ENCODE measurements at places on chromosomes 16 and 17.

DNA sequence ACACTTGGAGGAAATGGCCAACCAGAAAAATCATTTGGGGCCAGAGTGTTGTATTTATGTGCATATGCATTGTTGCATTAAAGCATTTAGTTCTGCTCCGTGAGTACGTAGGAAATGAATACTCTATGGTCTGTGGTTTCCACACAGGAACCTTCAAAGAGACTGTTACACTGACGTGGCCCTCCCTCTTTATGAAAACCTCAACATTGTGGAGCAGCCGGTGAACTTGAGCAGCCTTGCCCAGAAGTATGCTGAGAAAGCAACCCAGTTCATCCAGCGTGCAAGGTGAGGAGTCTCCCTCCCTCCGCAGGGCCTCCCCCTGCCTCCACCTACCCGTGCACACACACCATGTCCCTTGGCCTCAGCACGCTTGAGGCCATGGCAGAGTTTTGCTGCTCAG, 65.2 kb downstream of the ARSG start:
- no peak for DNase-seq

DNA sequence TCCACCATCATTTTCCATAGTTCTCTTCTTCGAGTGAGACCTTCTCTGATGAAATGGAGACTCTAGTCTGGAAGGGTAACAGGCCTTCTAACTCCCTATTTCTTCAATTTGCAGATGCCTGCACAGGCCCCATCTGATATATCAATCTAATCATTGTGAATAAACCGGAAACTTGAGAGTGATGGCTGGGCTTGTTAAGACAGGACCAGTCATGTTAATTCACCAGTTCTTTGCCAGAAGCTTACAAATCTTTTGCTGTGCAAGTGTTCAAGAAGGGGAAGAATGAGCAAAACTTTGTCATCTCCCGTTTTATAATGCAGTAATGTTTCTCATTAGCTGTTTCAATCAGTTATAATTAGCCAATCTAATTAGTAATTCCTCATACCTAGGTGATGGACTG, 1561.3 kb upstream of the GOT2 start:
- no peak for DNase-seq

DNA sequence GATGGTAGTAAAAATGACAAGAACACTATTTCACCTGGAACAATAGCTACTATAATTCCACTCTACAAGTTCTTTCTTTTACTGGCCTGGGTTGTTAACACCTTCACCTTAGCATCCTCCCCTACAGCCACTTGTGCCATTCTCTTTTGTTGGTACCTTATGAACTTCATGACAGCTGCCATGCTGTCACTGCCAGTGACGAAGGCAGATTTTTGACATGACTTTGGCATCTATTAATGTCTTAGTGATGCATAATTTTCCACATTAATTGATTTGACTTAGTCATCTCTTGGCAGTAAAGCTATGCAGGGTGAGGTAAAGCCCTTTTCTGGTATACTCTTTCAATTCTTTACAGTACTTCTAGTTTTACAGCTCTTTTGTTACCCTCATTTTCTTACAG, 207.9 kb downstream of the TANC2 start:
- no peak for DNase-seq

- DNase-seq: no peak
Observed at GRCh38 chr17:8121681-8122421, 2.1 kb downstream of the HES7 start.

DNA sequence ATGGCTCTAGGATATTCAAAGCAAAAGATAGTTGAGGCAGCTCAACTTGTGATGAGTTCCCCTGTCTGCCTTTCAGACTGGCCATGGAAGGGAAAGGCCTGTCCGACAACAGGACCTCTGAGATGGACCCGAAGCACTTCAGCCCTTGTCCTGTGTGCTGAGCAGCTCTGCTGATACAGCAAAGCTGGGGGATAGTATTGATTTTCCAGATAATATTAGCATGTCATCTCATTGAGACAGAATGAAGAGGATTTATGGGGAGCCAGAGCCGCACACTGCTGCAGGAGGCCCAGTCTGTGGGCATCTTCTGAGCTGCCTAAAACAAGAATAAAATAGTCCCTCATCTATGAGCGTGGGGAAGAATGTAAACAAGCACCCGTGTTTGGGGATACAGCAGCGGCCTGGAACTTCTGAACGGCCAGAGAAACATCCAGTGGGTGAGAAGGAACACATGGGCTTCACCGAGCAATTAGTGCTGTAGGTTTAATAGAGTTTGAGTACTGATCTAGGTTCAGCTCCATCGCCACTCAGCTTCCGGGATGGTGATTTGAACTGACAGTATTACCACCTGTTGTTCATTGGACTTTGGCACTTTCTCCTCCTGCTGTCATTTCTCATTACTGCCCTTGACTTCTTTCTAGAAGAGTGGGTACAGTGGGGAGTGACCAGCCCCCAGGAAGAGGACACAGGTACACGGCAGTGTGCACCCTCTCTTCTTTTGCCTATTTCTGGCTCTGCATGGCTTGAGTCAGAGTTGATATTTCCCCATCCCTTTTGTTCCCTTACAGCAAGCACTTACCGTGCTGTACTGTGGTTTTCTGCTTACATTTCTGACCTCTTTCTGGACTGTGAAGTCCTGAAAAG, 96.5 kb upstream of the TBX2 start:
- no peak for DNase-seq

- DNase-seq: no peak
Observed at GRCh38 chr17:82767041-82767754, 15.3 kb downstream of the TBCD start.

GRCh38 chr17:47967607-47968252, 3.2 kb upstream of the CDK5RAP3 start:
- DNase-seq: no peak

GRCh38 chr16:28062847-28063521, 530 bp downstream of the GSG1L start:
- DNase-seq: no peak

DNA sequence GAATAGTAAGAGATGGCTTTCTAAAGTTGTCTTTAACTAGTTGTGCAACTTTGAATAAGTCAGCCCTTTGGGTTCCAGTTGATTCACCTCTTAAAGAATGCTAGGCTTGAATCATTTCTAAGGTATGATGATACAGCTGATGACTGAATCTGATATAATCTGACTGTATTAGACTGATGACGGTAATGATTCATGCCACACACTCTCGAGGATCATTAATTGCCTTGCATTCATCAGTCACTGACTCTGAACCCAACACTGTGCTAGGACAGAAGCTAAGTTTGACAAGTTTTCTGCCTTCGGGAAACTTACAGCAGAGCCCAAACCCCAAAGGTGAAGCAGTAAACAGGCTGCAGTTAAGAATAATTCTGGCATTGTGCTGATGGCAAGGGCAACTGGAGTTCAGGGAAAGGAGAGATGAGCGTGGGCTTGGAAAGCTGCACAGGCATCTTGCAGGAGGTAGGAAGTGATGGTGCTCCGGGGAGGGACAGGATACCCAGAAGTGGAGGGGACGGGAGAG, 25.8 kb downstream of the ASIC2 start:
- no peak for DNase-seq

- DNase-seq: no peak
Observed at GRCh38 chr16:86965840-86966550, 351.2 kb downstream of the C16orf95 start.

GRCh38 chr17:65711671-65712276, 150.3 kb upstream of the AXIN2 start:
- no peak for DNase-seq

GRCh38 chr17:57021226-57021940, 43.5 kb downstream of the SCPEP1 start:
- no peak for DNase-seq

DNA sequence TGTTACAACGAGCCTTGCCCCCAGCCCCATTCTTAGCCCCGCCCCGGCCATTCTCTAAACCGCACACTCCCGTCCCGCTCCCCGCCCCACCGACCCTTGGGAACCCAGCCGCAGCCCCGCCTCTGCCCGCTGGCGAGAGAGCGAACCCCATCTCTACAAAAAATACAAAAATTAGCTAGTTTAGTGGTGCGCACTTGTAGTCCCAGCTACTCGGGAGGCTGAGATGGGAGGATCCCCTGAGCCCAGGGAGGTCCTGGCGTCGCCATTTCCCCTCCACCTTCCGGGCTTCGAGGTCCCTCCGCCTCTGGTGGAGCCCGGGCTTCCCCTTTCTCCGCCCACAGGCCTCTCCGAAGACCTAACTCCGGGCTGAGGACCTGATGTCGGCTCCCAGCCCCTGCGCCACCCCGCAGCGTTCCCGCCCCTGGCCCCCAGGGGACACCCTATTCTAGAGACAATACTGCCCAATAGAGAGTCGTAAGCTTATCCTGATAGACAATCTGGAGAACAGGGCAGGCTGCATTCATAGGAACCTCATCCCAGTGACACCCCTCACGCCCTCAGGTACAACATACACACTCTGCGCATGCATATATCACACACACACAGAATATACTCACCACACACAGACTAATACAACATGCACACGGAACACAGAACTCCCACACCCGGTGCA, 480 bp upstream of the PROCA1 start:
- DNase-seq: no peak

DNA sequence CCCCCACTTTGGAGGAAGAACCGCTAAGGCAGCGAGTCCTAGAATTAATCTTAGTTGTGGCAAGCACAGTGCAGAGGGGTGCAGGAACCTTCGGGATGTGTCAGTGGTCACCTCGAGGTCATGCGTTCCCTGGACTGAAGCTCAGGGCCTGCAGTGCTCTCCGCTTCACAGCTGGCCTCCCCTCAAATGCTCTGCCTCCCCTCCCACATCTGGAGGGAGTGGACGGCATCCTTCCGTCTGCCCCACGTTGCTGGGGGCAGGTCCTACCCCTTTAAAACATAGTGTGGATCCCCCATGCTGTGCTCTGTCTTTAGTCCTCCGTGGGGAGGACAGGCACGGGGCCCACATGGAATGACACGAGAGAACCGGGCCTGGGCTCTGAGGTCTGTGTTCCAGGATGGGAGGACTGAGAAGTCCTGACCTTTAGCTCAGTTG, 99.5 kb upstream of the CDC42EP4 start:
- DNase-seq: no peak

- DNase-seq: no peak
Observed at GRCh38 chr16:89317729-89318429, 100.4 kb downstream of the ZNF778 start.

DNA sequence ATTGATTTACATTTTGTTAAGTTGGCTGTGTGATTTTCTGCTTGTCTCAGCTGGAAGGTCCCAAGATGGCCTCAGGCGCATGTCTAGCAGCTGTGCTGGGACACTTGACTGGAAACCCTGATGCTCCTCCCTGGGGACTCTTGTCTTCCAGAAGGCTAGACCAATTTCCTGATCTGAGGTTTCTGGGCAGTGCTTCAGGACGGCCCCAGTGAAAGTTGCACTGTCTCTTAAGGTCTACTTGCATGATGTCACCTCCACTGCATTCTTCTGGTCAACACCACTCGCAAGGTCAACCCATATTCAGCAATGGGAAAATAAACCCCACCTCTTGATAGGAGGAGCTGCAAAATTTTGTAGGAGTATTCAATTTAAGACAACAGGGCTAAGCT, 116.0 kb downstream of the SALL1 start:
- DNase-seq: no peak

GRCh38 chr17:9150446-9151090, 129.3 kb downstream of the NTN1 start:
- no peak for DNase-seq

GRCh38 chr16:10405386-10405939, 19.6 kb downstream of the ATF7IP2 start:
- DNase-seq: no peak

DNA sequence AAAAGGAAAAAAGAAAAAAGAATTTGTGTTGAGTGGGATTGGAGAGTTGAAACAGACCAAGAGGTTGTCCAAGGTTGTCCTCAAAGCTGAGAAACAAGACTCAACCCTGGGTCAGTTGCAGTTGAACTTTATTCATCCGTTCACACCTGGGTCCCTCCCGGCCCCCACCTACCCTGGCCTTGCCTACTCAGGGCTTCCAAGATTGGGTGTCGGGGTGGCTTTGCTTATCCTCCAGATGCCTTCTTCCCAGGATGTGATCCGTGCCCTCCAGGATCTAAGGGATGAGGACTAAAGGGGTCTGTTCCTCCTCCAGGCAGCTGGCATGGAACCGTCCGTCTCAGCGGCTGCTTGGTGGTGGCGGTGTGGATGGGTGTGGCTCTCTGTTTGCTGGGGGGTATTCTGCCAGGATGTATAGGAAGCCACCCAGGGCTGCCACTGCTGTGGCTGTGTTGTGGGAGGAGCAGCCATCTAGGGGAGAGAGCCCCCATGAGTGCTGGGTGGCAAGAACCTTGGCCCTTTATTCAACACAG, 10.3 kb upstream of the NAGPA start:
- no peak for DNase-seq

DNA sequence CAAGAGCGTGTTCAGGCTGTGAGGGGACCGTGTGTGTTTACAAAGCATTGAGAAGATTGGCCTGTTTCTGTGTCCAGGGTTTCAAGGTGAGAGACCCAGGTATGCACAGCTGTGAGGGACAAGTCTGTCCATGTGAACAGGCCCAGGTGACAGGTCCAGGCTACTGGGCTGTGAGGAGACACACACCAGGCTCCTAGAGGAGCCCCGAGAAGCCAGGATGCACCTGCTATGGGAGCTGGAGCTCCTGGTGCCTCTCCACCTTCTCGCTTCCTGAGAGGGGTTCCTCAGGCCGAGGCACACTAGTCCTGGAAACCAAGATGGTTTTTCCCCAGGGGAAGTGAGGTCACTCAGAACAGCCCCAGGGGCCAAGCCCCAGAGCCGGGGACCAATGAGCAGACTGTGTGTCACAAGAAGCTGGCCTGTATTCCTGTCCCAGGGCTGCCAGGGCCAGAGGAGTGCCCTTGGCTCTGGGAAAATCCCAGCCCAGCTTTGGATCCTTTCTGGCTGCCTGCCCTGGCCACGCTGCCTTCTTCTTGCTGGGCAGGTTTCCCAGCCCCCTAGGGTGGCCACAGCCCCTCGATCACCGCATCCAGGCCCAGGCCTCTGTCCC, 153.4 kb upstream of the PLCG2 start:
- DNase-seq: no peak

- no peak for DNase-seq
Observed at GRCh38 chr17:73232587-73233373, 28.9 kb downstream of the CPSF4L start.

DNA sequence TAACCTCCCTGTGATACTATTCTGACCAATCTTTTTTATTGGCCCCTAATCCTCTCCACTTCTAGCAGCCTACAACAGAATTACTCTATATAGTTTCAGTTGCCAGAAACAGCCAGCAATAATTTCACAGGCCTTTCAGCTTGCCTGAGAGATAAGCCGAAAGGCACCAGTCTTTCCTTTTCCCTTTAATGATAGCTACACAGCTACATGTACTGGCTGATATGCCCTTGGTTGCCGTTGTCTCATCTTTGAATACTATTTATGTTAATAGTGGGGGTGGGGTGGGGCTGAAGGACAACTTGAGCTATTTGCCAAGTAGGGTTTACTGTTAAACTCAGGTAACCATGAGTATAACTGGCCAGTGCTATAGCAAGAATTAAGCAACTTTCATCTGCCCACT, 35.8 kb upstream of the RASL10B start:
- no peak for DNase-seq
